ENCODE measurements at places on chromosomes 5 and 9.

DNA sequence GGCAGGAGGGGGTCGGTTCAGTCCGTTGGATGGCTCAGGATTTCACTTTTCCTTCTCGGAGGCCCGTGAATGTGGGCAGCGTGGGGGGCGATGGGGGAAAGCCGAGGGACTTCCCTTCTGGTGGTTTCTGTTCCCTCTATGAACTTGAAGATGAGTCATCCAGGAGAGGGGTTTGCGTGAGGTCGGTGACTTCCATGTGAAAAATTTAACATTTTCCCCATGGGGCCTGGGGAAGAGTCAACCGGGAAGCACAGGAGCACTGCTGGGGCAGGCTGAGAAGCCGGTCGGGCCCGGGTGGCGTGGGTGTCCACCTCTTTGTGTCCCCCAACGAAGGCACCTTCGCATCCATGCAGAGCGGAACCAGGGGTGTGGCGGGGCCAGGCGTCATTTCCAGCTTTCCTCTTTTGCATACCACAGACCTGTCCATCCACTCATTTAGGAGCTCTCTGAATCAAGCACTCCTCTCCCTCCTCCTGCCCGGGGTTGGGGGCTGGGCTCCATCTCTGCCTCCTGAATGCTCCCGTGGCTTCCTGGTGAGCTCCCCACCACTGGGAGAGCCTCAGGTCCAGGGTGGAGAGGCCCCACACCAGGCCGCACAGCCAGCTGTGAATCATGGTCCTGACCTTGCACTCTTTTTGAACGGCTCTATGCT lies 68.4 kb downstream of the ANKRD33B start:
- DNase-seq = no peak

GRCh38 chr5:34034534-34035327 lies 8.3 kb downstream of the C1QTNF3 start:
- no peak for DNase-seq

DNA sequence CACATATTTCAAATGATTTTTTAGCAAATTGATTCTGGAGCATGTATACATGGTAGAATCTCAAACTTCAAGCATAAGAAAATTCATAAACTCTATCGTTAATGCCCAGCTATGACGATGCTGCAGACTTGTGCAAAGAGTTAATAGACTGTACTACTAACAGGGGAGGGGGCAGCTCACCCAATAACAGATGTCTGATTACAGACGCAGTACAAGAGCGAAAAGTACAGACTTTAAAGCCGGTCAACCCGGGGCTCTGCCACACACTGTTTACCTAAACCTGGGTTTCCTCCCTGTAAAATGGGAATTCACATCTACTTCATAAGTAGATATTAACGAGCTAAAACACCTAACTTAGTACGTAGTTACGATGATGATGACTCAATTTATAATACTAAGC lies 651 bp downstream of the TRIM23 start:
- DNase-seq = no peak

DNA sequence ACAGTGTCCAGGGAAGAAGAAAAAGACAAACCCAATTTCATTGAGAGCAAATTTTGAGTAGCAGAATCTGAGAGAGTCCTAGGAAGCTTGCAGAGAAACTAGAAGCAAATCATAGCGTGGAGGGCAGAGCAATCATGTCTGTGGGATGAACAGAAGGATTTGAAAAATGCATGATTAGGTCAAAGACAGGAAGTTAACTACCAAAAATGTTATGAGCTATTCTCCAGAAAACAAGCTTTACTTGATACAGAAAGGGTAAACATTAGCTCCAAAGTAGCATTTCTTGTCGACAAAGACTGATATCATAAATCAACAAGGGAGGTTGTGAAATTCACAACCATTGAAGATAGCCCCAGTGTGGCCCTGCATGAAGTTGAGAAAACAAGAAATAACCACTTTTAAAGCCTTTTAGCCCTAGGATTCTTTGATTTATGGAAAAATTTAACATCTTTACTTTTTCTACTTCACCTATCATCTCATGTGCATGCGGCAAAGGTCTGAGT lies 97.7 kb upstream of the MEGF10 start:
- DNase-seq = no peak

- no peak for DNase-seq
These were observed 30.9 kb upstream of the LPAR1 start for GRCh38 chr9:111069183-111069582.

- no peak for DNase-seq
These were observed 59.1 kb downstream of the PJA2 start for GRCh38 chr5:109350537-109351270.

GRCh38 chr5:147661541-147661940 lies 121.0 kb downstream of the JAKMIP2 start:
- DNase-seq = no peak

- no peak for DNase-seq
These were observed 238.0 kb downstream of the HSPA4 start for GRCh38 chr5:133289686-133290367.

- DNase-seq = no peak
These were observed 704.9 kb upstream of the NUDT12 start for GRCh38 chr5:104267320-104268015.

DNA sequence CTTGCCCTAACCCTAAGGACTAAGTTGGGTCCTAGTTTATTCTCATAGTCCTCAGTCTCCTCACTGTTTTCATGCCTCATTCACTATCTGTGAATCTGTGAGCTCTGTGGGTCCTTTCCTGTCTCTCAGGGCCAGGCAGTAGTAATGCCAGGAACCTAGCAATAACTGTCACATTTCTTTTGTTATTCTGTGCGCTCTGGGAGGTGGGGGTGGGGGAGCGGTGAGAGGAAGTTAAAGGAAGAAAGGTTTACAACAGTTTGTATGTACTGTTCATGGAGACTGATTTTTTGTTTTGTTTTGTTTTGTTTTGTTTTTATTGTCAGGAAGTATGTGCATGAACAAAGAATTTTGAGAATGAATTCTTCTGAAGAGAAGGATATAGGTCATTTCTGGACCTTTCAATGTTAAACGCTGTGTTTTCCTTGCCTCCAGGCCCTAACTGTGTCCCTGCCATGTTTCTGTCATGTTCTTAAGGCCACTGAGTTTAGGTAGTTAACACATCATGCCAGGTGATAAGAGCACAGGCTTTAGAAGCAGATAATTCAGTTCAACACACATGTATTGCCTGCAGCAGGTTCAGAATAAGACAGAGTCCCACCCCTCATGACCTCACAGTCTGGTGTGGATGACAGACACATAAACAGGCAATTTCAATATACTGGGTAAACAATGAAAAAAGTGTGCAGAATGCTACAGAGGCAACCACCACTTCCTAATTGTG lies 13.3 kb upstream of the FEM1C start:
- no peak for DNase-seq

GRCh38 chr5:59893429-59894227 lies at the start of gene PDE4D:
Gene PDE4D, minus strand, starts transcription at chr5:59893726.
- DNase-seq = no peak

DNA sequence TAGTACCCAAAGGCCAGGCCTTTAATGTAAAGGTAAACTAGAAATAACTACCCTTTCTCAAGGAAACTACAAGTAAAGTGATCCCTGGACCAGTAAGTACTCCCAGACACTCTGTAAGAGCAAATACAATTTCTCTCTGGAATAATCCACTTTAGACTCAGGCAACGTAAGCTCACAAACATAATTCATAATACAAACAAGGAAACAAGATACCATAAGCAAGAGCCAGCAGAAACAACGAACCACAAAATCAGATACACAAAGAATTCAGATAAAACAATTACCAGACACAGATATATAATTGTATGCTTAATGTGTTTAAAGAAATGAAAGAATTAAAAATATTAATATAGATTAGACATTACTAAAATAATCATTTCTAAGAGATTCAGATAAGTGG lies 12.1 kb downstream of the ERAP1 start:
- DNase-seq = no peak

- DNase-seq = no peak
These were observed 124.8 kb upstream of the LARP1 start for GRCh38 chr5:154630410-154630809.

DNA sequence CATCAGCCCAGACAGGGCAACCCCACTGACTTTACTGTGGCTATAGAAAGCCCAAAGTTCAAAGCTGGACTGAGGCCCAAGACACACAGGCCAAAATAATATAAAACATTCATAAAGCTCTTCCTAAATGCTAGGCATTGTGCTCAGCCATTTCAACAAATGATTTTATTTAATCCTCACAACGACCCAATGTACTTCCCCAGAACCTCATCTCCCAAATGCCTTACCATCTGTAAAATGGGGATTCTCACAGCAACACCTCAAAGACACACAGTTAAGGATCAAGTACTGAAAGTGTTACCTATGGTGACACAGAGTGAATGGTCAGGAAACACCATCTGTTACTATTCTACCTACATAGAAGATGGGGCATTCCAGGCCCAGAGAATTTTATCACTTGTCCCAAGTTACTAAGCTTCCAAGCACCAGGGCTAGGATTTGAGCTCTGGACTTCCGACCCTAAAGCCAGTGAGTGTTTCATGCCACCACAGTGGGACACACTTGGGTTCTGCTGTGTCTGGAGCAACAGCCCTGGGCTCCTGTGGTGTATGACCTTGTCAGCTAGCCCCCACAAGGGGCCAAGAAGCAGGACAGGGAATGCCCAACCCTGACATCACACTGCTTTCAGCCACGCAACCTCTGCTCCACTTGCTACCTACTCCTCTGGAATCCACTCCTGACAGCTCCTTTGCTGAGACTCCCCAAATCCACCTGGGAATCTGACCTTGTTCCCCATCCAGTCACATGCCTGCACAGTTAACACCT lies 15.1 kb downstream of the SHB start:
- DNase-seq = no peak

DNA sequence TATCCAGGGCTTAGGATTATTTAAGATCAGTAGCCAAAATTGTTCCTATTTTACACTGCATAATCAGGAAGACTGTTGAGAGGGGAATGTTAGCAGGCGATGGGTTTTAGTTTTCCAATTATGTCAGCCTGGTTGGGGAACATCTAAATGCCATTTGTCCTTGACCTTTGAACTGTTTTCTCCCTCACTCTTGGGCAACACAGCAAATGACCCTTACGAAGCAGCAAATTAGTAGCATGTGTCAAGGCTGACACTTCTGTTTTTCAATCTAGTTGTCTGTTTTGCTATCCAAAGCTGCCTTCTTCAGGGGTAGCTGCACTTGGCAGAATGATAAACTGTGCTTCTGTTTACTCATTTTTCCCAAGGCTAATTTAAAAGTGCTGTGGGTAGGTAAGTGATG lies 78.0 kb upstream of the AGXT2 start:
- DNase-seq = no peak

DNA sequence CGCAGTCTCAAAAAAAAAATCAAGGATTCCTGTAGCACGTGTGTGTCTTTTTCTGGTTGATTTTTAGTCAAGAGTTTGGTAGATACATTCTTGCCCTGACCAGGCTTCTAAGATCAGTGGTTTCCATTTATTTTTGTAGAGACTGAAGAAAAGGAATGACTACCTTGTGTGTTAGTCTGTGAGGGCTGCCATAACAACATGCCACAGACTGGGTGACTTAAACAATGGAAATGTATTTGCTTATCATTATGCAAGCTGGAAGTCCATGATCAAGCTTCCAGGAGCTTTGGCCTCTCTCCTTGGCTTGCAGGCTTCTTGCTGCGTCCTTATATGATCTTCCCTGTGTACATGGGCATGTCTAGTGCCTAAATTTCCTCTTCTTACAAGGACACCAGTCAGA lies 127.0 kb downstream of the CCDC192 start:
- DNase-seq = no peak

DNA sequence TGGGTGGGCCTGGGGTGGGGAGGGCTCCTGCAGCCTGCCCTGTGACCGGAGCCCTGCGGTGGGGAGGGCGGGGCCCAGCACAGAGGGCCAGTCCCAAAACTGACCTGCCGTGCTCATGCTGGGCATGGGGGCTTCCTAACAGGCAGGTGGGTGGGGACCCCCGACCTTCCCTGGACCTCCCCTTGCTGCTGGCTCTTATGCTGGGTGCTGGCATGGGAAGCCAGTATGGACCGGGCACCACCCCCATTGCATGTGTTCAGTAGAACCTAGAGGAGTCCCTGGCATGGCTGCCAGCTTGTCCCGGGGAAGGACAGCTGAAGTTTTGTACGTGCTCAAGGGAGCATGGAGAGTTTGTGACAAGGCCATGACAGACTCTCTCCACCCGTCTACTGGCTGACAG lies 37.1 kb downstream of the WNK2 start:
- no peak for DNase-seq

DNA sequence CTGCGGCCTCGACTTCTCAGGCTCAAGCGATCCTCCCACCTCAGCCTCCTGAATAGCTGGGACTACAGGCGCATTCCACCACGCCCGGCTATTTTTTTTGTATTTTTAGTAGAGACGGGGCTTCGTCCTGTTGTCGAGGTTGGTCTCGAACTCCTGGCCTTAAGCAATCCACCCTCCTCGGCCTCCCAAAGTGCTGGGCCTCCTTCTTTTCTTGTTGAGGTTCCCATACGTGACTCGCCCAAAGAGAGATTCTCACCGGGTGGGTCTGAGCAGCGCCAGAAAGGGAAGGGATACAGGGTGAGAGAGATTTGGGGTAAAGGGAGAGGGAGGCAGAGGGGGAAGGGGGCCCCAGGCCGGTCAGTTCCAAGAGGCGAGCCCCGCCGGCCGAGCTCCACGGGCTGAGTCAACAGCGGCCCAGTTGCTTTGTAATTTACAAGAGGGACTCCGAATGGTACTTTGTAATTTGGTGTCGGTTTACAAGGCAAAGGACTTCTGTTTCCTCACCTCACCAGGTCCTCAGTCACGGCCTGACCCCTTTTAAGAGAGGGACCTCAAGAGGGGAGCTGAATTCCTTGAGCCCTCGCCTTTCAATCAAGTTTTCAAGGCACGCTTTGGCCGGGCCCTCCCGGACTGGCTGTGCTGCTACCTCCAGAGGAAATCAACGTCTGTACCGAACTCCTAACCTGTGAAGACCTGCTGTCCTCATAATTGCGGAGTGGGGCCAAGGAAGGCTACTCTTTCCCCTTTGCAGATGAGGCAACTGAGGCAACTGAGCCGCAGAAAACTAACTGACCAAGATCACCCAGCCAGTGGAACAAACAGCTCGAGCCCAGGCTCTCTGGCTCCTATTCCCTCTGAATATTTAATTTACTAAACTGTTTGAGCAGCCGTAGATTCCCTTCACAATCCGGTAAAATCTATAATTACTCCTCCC lies 3.3 kb upstream of the DMRT2 start:
- DNase-seq = no peak

- no peak for DNase-seq
These were observed 286.0 kb upstream of the TUSC1 start for GRCh38 chr9:25964239-25964638.

- DNase-seq = no peak
These were observed 14.3 kb downstream of the DIPK1B start for GRCh38 chr9:136726631-136727191.

DNA sequence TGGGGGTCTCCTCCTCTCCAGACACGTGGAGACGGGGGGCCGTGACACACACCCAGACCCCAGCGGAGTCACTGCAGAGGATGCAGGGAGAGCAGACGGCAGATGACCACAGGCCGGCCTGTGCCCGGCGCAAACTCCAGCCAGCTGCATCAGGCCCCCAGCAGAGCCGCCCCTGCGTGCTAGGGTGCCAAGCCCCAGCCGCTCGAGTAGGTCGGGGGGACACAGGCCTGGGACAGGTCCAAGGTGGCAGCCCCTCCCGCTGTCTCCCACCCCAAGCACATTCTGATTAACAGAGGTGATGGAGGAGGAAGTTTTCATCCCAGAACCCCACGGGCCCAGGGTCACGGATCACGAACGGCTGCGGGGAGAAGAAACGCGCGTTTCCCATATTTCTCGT lies 14.4 kb downstream of the NACC2 start:
- DNase-seq = no peak
